ENCODE measurements at places on chromosomes 12 and 14. TPM values are rescaled to one million over a fixed set of nuclear protein-coding genes. Genes with fewer than 3 reads are reported as not detected.

Gene PMEL
- total RNA-seq: 1.8 TPM

Gene WDHD1
- total RNA-seq: 19.0 TPM

Gene TAS2R50
- 2.1 TPM for total RNA-seq

Gene WSB2
- total RNA-seq: 75.8 TPM

Gene KCNH3
- 0.32 TPM for total RNA-seq

Gene RERG
- not detected for total RNA-seq

Gene SLC38A1
- 117 TPM for total RNA-seq

Gene AVPR1A
- total RNA-seq: not detected

Gene C3AR1
- total RNA-seq: 0.15 TPM

Gene PDZRN4
- total RNA-seq: not detected

Gene SMCO3
- 0.32 TPM for total RNA-seq

Gene RPL10L
- not detected for total RNA-seq

Gene SLC5A8
- total RNA-seq: not detected

Gene DRAM1
- total RNA-seq: 31.5 TPM

Gene FAIM2
- total RNA-seq: under 0.01 TPM

Gene CYP46A1
- under 0.01 TPM for total RNA-seq

Gene SPIC
- total RNA-seq: not detected

Gene AMDHD1
- total RNA-seq: not detected

Gene POTEG
- total RNA-seq: not detected
